Cortex of kidney (tissue), 1 donor: ENCODE measurements at places on chromosomes 3 and 15.

GRCh38 chr3:116873142-116873541 lies 163.6 kb downstream of the TUSC7 start:
- no peak for DNase-seq

- no peak for DNase-seq
Observed at GRCh38 chr3:66439666-66440344, 61.0 kb downstream of the LRIG1 start.

DNA sequence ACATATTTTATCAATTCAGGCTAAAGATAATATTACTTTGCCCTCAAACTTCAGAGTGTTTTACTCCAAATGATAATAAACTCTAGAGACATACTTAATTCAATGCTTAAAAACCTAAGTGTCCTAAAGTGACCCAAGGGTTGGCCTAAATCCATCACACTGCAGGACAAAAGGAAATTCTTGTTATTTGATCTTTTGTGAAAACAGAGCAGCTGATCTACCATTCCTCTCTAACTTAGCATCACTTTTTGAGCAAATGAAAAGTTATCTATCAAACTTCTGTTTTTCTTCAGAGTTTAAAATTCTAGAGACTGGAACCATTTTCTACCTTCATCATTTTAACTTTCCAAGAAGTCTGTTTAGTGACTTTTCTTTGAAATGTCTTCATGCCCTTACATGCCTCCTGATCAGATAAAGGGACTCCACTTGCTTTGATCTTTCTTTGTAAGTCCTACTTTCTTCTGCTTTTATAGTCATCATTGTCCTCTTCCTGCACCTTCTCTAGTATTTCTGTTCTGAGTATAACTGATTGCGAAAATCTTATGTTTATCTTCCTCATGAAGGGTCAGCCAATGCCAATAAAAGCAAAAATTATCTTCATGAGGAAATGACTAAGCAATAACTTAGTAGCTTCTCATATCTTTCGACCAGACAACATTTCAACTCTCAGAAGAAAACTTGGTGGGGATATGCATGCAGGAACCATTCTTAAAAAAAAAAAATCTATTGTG lies 378.7 kb upstream of the TGFBR2 start:
- no peak for DNase-seq

- DNase-seq: no peak
Observed at GRCh38 chr3:42351207-42351606, 59.2 kb downstream of the LYZL4 start.

DNA sequence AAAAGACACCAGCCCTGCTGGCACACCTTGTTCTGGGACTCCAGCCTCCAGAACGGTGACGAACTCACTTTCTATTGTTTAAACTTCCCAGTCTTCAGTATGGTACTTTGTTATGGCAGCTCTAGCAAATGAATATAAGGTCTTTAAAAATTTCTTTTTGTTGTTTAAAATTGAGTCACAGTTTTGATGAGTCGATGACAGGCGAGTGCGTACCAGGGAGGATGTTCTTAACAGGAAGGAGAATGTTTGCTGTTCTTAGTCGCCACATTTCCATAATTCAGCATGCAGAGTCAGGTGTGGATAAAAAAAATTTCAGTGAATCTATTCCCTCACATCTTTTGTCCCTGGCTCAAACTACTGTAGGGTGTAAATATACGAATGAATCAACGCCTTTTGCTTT lies 12.4 kb downstream of the DNASE1L3 start:
- no peak for DNase-seq

- no peak for DNase-seq
Observed at GRCh38 chr3:160478338-160478737, 28.8 kb upstream of the TRIM59 start.

GRCh38 chr3:181561139-181562031 lies 150.3 kb upstream of the SOX2 start:
- no peak for DNase-seq

- DNase-seq: no peak
Observed at GRCh38 chr3:52874160-52874701, 23.1 kb downstream of the STIMATE start.

- DNase-seq: no peak
Observed at GRCh38 chr3:72102112-72102616, 317.2 kb upstream of the PROK2 start.

DNA sequence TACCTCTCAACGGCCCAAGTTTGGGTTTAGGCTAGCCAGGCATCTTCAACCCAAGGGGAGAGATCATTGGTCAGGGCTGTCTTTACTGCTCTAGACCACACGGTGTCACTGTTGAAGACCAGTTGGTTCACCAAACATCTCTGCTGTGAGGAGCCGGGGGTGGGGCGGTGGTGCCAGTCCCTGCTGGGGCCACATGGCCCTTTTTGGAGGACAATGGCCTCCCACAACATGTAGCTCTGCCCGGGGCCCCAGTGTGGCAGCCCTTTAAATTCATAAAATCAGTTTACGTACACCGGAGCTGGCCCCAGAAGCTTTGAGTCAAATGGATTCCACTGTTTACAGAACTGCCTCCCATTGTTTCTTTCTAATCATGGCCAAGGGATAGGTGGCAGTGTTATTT lies 19.1 kb upstream of the TM4SF18 start:
- DNase-seq: no peak

GRCh38 chr15:67025719-67026609 lies 39.4 kb upstream of the SMAD3 start:
- no peak for DNase-seq

- DNase-seq: no peak
Observed at GRCh38 chr15:65881766-65882434, 12.6 kb downstream of the RAB11A start.

DNA sequence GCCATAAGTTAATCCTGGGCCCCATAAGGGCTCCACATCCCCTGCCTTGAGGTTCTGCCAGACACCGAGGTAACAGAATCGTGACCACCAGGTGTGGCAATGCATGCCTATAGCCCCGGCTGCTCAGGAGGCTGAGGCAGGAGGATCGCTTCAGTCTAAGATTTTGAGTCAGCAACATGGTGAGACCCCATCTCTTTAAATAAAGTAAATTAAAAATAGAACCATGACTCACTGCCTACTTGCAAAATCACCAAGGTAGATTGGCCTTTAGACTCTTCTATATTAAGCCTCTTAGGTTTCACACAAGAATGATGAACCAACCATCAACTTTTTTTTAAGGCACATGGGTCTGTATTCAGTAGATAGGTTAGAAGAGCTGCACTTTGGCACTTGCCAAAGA lies 9.7 kb downstream of the WDR5B start:
- no peak for DNase-seq
